ENCODE measurements at places on chromosomes 13 and 19.

DNA sequence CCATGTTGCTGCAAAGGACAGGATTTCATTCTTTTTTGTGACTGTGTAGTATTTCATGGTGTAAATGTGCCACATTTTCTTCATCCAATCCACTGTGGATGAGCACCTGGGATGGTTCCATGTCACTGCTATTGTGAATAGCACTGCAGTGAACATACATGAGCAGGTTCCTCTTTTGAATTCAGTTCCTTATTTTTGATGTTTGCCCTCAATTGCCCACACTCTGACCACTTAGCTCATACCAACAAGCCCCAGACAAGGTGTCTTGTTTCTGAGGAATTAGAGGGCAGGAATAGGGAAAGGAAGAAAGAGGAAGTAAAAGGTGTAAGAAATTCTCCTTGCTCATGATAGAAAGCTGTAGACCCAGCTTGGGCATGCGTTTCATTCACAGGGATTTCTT is 244.2 kb upstream of the ZNF507 start:
- no peak for DNase-seq

DNA sequence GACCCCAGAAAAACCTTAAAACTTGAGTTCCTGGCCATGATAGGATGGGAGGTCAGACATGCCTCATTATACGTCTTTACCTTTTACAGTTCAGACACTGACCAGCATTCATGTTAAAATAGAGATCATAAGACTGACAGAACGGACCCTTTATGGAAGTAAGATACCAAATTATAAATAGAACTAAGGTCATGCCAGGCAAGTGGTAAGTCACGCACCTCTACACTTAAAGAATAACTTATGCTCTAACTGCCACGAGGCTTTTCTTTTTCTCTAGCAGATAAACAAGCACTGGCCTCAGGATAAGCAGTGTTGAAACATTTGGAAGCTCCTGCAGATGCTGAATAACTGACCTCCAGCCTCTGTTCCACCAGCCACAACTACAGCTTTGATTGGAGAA is 28.4 kb downstream of the GPR42 start:
- no peak for DNase-seq

GRCh38 chr19:41945135-41945766 is 13.9 kb downstream of the RABAC1 start:
- DNase-seq: no peak

DNA sequence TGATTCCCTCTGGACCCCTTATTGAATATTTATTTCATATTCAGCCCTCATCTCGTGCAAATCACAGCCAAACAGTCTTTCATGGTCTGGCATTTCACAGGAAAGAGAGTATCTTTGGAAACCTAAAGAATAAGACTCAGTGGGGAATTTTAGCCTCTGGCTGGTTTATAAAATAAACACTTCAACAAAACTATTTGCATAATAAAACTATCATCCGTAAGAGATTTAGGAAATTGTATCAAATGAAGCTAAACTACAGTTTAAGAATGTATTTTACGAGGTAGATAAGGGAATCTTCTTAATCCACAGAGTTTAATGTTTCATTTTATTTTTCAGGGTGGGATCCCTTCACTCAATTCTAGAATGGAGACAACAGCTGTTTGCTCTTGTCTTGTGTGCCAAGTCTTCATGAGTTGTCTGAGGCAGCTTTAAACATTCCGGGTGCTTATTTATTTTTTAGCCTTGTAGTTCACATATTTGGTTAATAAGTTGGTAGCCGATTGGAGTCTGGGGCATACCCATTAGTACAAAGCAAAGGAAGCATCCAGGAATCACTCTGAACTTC is 634.4 kb upstream of the KLF12 start:
- DNase-seq: no peak

- DNase-seq: no peak
These were observed 11.2 kb upstream of the ZNF358 start for GRCh38 chr19:7504684-7505083.
